ENCODE measurements at places on chromosomes 2 and 18.

DNA sequence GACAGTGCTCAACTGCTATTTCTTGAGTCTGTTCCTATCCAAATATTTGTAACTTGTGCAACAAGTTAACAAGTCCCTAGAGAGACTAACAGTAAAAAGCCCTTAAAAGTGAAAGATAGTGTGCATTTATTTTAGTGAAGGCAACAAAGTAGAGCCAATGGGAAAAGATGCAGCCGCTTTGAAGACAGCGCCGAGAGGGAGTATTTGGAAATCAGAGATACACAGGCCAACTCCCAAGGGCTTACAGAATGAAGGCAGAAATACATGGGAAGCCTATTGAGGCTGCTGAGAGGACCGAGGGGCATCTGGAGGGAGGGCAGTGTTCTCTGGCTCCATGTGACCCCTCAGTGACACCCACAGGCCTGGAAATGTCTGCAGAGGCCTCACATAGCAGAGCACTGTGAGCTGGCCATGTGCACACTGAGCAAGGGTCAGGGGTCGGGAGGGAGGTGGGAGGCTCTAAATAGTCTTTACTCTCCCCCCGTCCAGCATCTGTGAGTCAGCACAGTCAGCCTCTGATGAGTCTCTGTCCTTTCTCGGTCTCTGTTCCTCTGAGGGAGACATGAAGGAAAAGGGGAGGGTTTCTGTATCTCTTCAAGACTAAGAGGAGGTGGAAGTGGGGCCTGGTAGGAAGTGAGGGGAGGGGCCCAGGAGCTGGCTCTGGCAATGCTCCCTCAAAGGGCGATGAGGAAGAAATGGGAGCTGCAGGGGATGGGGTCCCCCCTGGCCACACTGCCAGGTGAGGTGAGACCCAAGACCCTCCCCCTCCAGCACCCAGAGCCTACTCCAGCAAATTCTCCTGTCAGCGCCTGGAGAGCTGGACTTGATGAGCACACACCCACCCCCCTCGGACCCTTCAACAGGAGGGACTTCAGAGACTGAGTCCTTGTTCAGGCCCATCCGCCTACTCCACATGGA, 133.6 kb downstream of the SP3 start:
- no peak for ATAC-seq
- H3K36me3 ChIP-seq, result no peaks in the 10 kb centered on the region
- no peak overlapping the region for H3K4me3 ChIP-seq
- peaks cover 17% of the 10 kb centered on the region for H3K27me3 ChIP-seq

DNA sequence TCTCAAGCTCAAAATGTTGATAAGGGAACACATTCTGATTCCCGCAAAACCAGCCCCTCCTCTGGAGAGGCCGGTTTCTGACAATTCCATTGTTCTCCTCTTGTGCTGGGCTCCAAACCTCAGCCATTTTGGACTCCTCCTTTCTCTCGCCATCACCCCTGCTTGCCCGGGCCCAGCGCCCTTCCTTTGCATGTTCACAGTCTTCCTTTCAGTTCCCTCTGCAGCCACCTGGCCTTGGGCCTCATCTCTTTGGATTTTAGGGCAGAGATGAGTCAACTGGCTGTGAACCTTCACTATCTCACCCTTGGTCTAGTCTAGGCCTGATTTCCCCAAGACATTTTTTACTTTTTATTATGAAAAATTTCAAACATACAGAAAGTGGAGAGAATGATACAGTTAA, 155.9 kb upstream of the MAP3K20 start:
- H3K36me3 ChIP-seq, result no peaks in the 10 kb centered on the region
- H3K27ac ChIP-seq, result no peak overlapping the region
- H3K4me1 ChIP-seq, result no peaks in the 10 kb centered on the region
- peaks cover 12% of the 10 kb centered on the region for H3K27me3 ChIP-seq
- H3K4me3 ChIP-seq, result no peak overlapping the region

DNA sequence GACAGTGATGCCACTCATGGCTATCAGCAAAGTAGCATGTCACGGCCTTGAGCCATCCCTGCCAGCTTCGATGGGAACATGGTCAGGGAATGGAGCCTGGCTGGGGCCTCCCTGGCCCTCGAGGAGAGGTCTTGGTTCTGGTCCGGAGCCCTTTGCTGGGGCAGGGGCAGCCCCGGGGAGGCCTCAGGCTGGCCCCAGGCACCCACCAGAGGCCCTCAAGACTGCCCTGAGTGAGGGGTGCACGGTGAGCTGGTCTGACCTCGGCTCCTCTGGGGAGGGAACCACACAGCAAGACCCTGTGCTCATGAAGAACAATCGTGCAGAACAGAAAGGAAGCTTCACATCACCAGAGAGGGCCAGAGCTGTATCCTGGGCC, 75.2 kb upstream of the OTOS start:
- H3K36me3 ChIP-seq, result no peaks in the 10 kb centered on the region
- no peak for ATAC-seq
- peaks cover 8% of the 10 kb centered on the region for H3K27me3 ChIP-seq
- H3K4me3 ChIP-seq, result no peak overlapping the region
- no peak overlapping the region for H3K27ac ChIP-seq
- no peaks in the 10 kb centered on the region for H3K4me1 ChIP-seq

DNA sequence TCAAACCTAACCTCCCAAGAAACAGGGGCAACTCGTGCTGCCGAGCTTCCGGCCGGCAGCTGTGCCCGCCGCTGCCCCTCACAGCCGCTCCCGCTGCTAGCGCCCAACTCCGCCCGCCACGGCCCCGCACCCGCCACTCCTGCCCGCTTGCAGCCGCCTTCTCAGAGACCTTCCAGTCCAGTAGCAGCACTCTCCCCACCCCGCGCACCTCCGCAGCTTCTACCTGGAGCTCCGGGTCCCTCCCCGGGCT, 722 bp upstream of the C2orf15 start:
- peak overlapping the region; percentile 95 for H3K4me3 ChIP-seq
- peaks cover 4% of the 10 kb centered on the region for H3K4me1 ChIP-seq
- peak overlapping the region; percentile 97 for H3K27ac ChIP-seq
- ATAC-seq, result peak; percentile 45

- H3K27me3 ChIP-seq, result no peaks in the 10 kb centered on the region
- H3K4me3 ChIP-seq, result peak overlapping the region; percentile 97
- H3K27ac ChIP-seq, result peak overlapping the region; percentile 99
- peaks cover 36% of the 10 kb centered on the region for H3K4me1 ChIP-seq
These were observed 10.2 kb downstream of the NFATC1 start for GRCh38 chr18:79405781-79406575.

DNA sequence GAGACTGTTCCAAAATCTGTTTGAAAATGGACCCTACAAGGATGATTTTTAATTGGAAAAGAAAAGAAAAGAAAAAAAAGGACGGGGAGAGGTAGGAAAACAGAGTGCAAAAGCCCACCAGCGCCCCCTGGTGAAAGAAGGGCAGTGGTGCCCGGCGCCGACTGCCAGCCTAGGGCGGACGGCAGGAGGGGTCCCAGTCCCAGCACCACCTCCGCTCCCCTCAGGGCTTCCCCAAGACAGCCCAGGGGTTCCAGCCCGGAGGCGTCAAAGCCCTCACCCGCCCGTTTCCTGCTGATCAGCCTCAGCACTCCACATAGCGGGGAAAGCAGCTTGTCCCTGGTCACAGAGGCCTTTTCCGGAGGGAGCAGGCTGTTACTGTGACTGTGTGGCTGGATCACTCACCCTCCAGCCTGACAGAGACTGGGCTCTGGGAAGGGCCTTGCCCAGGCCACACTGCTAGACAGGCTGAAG, 213.9 kb downstream of the TFCP2L1 start:
- no peaks in the 10 kb centered on the region for H3K36me3 ChIP-seq
- peaks cover 7% of the 10 kb centered on the region for H3K27me3 ChIP-seq
- H3K27ac ChIP-seq, result no peak overlapping the region
- H3K4me1 ChIP-seq, result no peaks in the 10 kb centered on the region

DNA sequence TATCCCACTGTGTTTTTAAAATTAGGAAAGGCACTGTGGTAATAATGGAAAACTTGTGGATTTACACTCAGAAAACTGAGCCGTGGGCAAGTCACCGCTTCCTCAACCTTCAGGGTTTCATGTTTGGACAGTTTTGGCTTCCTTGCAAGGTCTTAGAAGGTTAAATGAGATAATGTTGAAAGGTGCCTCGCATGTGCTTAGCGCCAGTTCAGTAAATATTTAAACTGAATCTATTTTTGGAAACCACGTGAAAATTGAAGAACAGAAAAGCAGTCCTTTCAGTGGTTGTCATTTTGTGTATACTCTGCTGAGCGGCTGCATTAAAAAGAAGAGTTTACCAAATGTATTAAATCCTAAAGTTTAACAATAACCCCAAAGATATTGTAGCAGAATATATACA, 15.2 kb upstream of the AGAP1 start:
- H3K36me3 ChIP-seq, result no peaks in the 10 kb centered on the region
- ATAC-seq, result no peak
- no peak overlapping the region for H3K27ac ChIP-seq
- no peaks in the 10 kb centered on the region for H3K4me1 ChIP-seq
- peaks cover 19% of the 10 kb centered on the region for H3K27me3 ChIP-seq

GRCh38 chr2:128499367-128500137, 180.9 kb upstream of the HS6ST1 start:
- no peaks in the 10 kb centered on the region for H3K4me1 ChIP-seq
- H3K4me3 ChIP-seq, result no peak overlapping the region
- no peaks in the 10 kb centered on the region for H3K27me3 ChIP-seq
- ATAC-seq, result no peak
- H3K36me3 ChIP-seq, result no peaks in the 10 kb centered on the region

DNA sequence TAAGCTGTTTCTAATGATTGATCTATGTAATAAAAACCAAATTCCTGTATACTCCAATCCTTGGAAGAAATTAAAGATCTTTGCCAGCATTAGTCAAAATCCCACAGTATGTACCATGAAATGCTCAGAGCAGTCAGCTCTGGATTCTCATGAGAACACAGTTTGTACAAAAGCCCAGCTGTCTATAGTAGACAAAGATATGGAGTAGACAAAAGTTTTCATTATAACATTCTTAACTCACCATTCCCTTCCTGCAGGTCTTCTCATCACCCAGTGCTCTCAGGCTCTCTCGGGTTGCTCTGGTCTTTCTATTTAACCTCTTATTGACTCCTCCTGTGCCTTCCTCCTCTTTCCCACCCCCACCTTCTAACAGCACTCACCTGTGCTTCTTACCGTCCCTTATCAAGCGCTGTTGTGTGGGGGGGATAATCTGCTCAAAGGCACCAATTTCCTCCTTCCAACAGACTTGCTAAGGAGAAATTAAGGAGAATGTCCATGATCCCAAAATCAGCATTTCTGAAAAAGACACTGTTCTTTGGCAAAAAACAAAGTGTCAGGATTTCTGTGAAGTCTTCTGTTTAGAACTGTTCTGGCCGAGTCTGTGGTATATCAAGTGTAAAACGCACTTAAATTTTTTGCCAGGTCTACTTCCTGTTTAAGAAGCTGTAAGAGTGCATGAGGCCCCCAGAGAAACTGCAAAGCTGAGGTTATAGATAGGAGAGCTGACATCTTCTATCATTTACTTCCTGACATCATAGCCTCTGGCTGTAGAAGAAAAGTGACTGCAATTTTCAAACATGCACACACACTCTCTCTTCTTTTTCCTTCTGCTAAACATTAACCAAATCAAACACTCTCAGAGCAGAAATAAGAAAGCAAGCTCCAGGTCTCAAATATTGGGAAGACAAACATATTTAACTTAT, 144.1 kb downstream of the EVA1A start:
- H3K36me3 ChIP-seq, result no peaks in the 10 kb centered on the region
- H3K27me3 ChIP-seq, result peaks cover 28% of the 10 kb centered on the region
- H3K27ac ChIP-seq, result no peak overlapping the region
- no peak overlapping the region for H3K4me3 ChIP-seq
- ATAC-seq, result no peak

- no peaks in the 10 kb centered on the region for H3K36me3 ChIP-seq
- peaks cover 18% of the 10 kb centered on the region for H3K27me3 ChIP-seq
- H3K27ac ChIP-seq, result no peak overlapping the region
- H3K4me3 ChIP-seq, result no peak overlapping the region
- no peak for ATAC-seq
These were observed 133.5 kb upstream of the SLC14A2 start for GRCh38 chr18:45481821-45482220.

DNA sequence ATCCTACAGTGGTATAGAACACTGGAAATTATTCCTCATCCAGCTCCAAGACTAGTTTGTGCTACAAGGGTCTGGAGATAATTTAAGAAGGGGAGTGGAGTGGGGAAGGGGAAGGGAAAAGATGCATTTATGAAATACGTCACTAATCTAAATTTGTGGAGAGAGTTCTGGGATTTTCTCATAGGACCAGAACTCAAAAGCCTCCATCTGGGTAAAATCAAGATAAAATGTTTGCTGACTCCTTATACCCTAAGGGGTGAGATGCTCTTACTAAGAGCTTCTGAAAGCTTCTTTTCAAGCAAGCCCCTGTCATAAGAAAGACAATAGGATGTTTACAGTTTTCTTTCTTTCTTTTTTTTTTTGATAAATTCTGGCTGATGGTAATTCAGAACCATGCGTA, 88.5 kb upstream of the RBMS1 start:
- no peak overlapping the region for H3K4me3 ChIP-seq
- ATAC-seq, result no peak
- H3K4me1 ChIP-seq, result peaks cover 8% of the 10 kb centered on the region
- no peak overlapping the region for H3K27ac ChIP-seq
- H3K27me3 ChIP-seq, result peaks cover 3% of the 10 kb centered on the region
- H3K36me3 ChIP-seq, result no peaks in the 10 kb centered on the region

- H3K4me3 ChIP-seq, result no peak overlapping the region
These were observed 137.6 kb downstream of the COPS8 start for GRCh38 chr2:237223201-237223861.

GRCh38 chr2:21035282-21035973, 8.4 kb downstream of the APOB start:
- no peaks in the 10 kb centered on the region for H3K36me3 ChIP-seq
- ATAC-seq, result no peak
- H3K4me1 ChIP-seq, result no peaks in the 10 kb centered on the region
- peaks cover 22% of the 10 kb centered on the region for H3K27me3 ChIP-seq
- H3K4me3 ChIP-seq, result no peak overlapping the region

- H3K36me3 ChIP-seq, result no peaks in the 10 kb centered on the region
- H3K27me3 ChIP-seq, result no peaks in the 10 kb centered on the region
- no peak for ATAC-seq
- peak overlapping the region; percentile 73 for H3K27ac ChIP-seq
- peak overlapping the region; percentile 71 for H3K4me3 ChIP-seq
These were observed 67.5 kb downstream of the ZEB2 start for GRCh38 chr2:144452169-144452988.

GRCh38 chr2:124804014-124804940, 779.2 kb downstream of the CNTNAP5 start:
- H3K36me3 ChIP-seq, result no peaks in the 10 kb centered on the region
- ATAC-seq, result no peak
- H3K4me1 ChIP-seq, result no peaks in the 10 kb centered on the region
